Activated T-cell treated with anti-CD3 and anti-CD28 coated beads, Interleukin-2, amount 50 U/mL, for 72 hours (primary cell): ENCODE measurements at places on chromosomes 1 and 21. TPM values are rescaled to one million over a fixed set of nuclear protein-coding genes. Genes with fewer than 3 reads are reported as not detected.
A peak's percentile ranks its signal among the peaks of the same experiment; 100 is the strongest.

DNA sequence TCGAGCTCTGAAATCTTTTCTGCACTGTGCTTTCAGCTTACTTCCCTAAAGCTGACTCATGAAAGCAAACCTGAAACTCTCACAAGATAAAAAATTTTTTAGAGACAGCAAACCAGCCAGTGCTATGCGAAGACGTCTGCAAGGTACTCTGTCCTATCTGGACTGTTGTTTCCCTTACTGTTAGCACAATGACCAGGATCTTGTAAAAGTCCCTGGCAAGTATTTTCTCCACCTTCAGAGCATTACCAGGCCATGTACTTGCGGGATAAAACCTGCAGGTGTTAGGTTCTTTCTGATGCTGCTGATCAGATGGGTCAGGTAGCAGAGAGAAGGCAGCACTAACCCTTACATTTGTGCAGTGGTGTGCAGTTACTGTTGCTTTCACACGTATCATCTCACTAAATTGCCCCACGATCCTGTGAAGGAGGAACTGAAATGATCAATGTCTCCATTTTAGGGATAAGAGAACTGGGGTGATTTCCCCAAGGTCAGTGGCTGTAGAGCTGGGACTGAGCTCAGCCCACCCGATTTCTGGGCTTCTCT is 56.6 kb downstream of the PLXNA2 start:
- H3K36me3 ChIP-seq: no peaks in the 10 kb centered on the region
- H3K27ac ChIP-seq: no peak overlapping the region
- H3K4me3 ChIP-seq: no peak overlapping the region

DNA sequence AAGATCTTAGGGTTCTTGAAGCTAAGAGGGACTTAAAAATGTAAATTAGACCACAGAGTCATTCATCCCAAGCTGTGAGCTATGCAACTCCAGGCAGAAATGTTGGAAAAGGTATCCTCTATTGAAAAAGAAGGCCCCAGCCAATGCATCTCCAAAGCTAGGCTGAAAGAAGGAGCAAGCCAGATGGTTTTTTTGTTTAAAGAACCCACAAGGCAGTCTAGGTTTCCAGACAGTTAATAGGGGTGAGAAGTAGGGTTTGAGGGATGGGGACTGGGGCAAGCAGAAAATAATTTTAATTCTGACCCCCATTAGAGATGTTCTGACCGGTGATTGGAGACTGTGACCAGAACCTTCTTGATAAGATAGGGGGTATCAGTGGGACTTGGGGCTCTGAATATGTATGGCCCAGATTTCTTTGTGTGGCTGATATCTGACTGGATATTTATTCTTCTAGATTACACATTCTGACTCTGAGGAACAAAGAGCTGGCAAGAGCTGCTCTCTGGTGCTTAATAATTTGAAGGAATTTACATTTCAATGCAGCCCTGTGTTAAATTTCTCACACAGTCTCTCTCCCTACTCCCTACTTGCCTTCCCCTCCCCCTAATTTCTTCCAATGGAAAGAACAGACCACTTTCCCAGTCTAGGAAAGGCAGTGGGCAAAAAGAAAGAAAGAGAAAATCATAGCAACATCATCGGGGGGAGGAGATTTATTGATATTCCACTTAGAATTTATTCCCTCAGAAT is 104.9 kb downstream of the NUF2 start:
- H3K27ac ChIP-seq: no peak overlapping the region
- no peak overlapping the region for H3K4me3 ChIP-seq
- H3K4me1 ChIP-seq: no peaks in the 10 kb centered on the region
- peaks cover 6% of the 10 kb centered on the region for H3K27me3 ChIP-seq
- no peaks in the 10 kb centered on the region for H3K36me3 ChIP-seq

DNA sequence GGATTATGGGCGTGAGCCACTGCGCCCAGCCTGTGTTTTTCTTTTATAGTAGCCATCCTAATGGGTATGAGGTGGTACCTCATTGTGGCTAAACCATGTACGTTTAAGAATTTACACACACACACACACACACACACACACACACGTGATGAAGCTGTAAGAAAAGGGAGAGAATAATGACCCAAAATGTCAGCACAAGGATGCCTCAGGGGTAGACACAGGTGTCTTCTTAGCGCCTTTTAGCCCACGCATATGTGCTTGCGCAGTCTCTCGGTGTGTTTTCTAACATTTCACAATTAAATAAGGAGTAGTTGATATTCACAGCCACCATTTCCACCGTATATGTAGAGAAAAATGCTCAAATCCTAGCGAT is 782 bp upstream of the PFKL start:
- H3K27ac ChIP-seq: peak overlapping the region; percentile 60
- no peak for DNase-seq
- H3K27me3 ChIP-seq: no peaks in the 10 kb centered on the region

DNA sequence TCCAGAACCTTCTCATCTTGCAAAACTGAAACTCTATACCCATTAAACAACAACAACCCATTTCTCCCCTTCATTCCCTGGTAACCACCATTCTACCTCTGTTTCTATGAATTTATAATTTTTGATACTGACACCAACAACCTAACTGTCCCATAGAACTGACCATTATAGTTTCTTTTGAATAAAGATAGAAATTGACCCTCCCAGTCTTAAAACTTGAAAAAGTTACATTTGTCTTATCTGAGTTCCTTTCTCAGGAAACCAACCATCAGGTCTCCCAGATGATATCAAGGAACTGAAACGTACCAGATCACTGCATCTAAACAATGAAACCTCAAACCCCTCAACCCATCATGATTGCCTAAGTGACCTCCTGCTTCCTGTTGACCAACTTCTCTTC is 27.1 kb downstream of the RNF115 start:
- H3K36me3 ChIP-seq: peaks cover 17% of the 10 kb centered on the region
- H3K27me3 ChIP-seq: no peaks in the 10 kb centered on the region
- H3K4me1 ChIP-seq: peaks cover 24% of the 10 kb centered on the region
- H3K4me3 ChIP-seq: no peak overlapping the region
- DNase-seq: no peak

DNA sequence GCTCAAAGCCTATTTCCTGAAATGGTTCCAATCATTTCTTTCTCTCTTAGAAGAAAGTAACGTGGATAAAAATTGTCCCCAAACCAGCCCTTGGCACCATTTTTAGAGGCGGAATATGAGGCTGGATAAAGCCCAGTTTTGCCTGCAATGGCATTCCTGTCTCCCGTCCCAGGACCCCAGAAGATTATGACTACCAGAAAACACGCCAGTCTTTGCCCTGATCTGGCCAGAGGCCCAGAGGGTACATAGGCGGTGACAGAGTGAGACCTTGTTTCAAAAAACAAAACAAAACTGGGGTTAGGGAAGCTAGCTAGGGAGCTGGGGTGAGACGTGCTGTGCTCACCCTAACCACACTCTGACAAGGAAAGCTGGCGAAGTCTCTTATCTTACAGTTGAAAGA is at the start of gene AADACL4:
Gene AADACL4 (plus strand): TSS at position 301 of the 400 bp plus-strand sequence. CDS start 462 bp downstream, outside the sequence.
- no peaks in the 10 kb centered on the region for H3K4me1 ChIP-seq
- no peak within 1 kb of the TSS for H3K27ac ChIP-seq
- H3K4me3 ChIP-seq: no peak within 1 kb of the TSS
- H3K36me3 ChIP-seq: peaks cover 19% of the 10 kb centered on the region
- DNase-seq: no peak
- peaks cover 21% of the 10 kb centered on the region for H3K27me3 ChIP-seq

GRCh38 chr21:32813265-32813903 is 41.8 kb upstream of the PAXBP1 start:
- no peak overlapping the region for H3K27ac ChIP-seq
- H3K27me3 ChIP-seq: no peaks in the 10 kb centered on the region
- DNase-seq: no peak

DNA sequence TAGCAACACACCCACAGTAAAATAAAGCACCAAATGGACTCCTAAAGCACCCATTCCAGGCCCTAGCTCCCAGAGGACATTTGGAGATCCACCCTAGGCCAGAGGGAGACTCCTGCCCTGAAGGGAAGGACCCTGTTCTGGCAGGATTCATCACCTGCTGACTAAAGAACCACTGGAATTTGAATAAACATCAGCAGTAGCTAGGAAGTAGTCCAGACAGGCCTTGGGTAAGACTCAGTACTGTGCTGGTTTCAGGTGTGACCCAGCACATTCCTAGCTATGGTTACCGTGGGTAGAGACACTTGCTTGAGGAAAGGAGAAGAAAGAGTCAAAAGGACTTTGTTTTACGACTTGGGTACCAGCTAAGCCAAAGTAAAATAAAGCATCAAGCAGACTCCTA is 92.7 kb upstream of the LRRC7 start:
- DNase-seq: no peak
- no peaks in the 10 kb centered on the region for H3K4me1 ChIP-seq
- no peak overlapping the region for H3K27ac ChIP-seq
- H3K36me3 ChIP-seq: no peaks in the 10 kb centered on the region
- H3K27me3 ChIP-seq: no peaks in the 10 kb centered on the region

- peaks cover 27% of the 10 kb centered on the region for H3K4me1 ChIP-seq
- peaks cover 47% of the 10 kb centered on the region for H3K27me3 ChIP-seq
- H3K4me3 ChIP-seq: peak overlapping the region; percentile 27
- DNase-seq: peak; percentile 46
These were observed 191.8 kb downstream of the TPR start for GRCh38 chr1:186183219-186183618.

GRCh38 chr1:211687462-211688215 is 12.2 kb upstream of the NEK2 start:
- peaks cover 9% of the 10 kb centered on the region for H3K4me1 ChIP-seq
- H3K27me3 ChIP-seq: no peaks in the 10 kb centered on the region
- no peaks in the 10 kb centered on the region for H3K36me3 ChIP-seq
- peak overlapping the region; percentile 29 for H3K4me3 ChIP-seq
- no peak for DNase-seq

- H3K27ac ChIP-seq: peak overlapping the region; percentile 89
- no peaks in the 10 kb centered on the region for H3K27me3 ChIP-seq
- peaks cover 15% of the 10 kb centered on the region for H3K4me1 ChIP-seq
- no peaks in the 10 kb centered on the region for H3K36me3 ChIP-seq
- no peak overlapping the region for H3K4me3 ChIP-seq
- no peak for DNase-seq
These were observed 39.9 kb upstream of the INSL5 start for GRCh38 chr1:66840929-66841328.

DNA sequence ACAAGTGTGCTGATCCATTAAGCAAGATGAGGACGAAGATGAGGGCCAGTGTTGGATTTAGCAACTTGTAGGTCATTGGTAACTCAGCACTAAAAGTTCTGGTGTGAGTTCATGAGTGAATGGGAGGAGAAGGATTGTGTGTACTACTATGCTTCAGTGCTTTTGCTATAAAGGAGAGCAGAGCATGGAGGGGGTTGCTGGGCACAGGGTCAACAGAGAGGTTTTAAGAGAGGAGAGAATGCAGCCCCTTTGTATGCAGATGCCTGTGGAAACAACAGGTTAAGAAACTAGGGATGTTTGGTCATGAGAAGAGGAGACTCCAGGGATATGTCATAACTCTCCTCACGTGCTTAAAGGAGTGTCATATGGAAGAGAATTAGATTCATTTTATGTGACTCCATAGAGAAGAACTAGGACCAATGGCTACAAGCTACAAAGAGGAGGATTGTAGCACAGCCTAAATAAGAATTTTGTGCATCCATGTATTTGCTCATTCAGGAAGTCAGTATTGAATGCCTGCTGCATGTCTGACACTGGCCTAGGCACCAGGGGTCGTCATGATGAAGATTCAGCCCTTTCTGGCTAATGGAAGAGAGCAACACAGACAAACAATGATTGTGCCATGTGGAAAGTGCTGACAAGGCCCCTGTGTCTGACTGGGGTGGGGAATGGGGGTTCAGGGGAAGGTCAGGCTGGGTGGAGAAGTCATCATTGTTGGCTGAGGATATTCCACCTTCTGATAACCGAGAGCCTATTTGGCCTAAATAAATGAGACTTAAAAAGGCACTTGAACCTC is 53.5 kb downstream of the KIRREL1 start:
- H3K27me3 ChIP-seq: peaks cover 17% of the 10 kb centered on the region
- H3K36me3 ChIP-seq: no peaks in the 10 kb centered on the region
- DNase-seq: no peak
- H3K4me1 ChIP-seq: no peaks in the 10 kb centered on the region

DNA sequence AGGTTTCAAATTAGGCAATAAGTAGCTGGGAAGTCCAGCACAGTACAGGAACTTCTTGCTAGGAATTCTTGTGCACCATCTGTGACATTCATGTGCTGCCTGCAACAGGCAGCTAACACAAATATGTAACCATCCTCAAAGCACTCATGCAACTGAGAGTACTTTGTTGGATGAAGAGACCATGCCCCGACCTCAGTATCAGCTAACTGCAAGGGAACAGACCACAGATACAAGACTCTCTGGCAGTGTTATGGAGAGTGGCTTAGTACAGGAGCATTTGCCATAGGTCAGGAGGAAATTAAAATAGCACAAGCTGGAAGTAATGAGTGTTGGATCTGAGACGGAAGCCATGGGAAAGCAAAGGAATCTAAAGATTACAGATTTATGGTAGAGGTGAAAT is 123.6 kb downstream of the LRRC53 start:
- no peaks in the 10 kb centered on the region for H3K4me1 ChIP-seq
- H3K27me3 ChIP-seq: peaks cover 6% of the 10 kb centered on the region
- no peaks in the 10 kb centered on the region for H3K36me3 ChIP-seq
- no peak for DNase-seq
- H3K4me3 ChIP-seq: no peak overlapping the region
- H3K27ac ChIP-seq: no peak overlapping the region

DNA sequence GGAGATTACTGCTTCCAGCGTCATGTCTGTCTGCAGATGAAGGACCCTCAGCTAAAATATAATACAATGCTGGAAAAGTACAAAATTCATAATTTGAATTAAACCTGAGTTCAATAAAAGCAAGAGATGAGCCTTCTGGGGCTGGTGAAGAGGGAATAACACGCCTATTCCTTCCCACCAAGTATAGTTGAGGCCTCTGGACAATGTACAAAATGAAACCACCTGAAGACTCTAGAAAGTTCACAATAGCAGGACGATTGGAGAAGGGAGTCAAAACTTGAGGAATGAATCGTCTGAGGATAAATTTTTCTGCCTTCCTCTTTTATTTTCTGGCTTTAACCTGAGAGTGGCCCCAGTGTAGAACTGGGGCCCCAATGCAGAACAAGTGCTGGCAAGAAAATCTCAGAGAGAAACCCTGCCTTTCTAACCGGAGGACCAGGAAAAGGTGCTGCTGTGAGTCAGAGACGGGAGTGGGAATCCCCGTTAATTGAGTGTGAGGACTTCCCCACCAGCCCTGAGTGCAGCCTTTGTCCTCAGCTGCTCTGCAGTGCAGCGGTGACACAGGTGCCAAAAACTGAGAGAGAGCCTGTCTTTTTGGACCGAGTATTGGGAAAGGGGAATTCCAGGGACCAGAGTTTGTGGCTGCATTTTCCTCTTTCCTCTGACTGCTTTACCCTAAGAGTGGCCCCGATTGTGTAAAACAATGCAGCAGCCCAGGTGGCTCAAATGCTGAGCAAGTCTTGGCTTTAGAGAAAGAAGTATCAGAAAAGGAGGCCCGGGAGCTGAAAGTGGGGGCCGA is 264.9 kb downstream of the DYRK1A start:
- DNase-seq: peak; percentile 2
- no peaks in the 10 kb centered on the region for H3K36me3 ChIP-seq
- H3K4me1 ChIP-seq: peaks cover 9% of the 10 kb centered on the region
- H3K27me3 ChIP-seq: peaks cover 53% of the 10 kb centered on the region
- no peak overlapping the region for H3K27ac ChIP-seq

GRCh38 chr1:40495315-40495903 is 13.2 kb upstream of the EXO5 start:
- H3K4me3 ChIP-seq: no peak overlapping the region
- no peak for DNase-seq
- peaks cover 7% of the 10 kb centered on the region for H3K4me1 ChIP-seq
- H3K27ac ChIP-seq: no peak overlapping the region
- peaks cover 73% of the 10 kb centered on the region for H3K36me3 ChIP-seq

Gene IL22RA1
- total RNA-seq: not detected

Gene SLC30A10
- total RNA-seq: not detected

Gene S100A3
- not detected for total RNA-seq

Gene KCNJ15
- total RNA-seq: 0.07 TPM

Gene ACKR1
- total RNA-seq: not detected

Gene PDIK1L
- 17.9 TPM for total RNA-seq

Gene OLIG2
- not detected for total RNA-seq

Gene GJA4
- total RNA-seq: 0.44 TPM

Gene IVNS1ABP
- 86.2 TPM for total RNA-seq

Gene DMBX1
- 0.37 TPM for total RNA-seq

Gene PIK3CD
- 149 TPM for total RNA-seq

Gene CLCNKB
- not detected for total RNA-seq
